Femur (tissue), 1 donor: ENCODE measurements at places on chromosomes 1 and 21.

- DNase-seq, result no peak
Observed at GRCh38 chr21:15397258-15397657, 332.5 kb upstream of the NRIP1 start.

DNA sequence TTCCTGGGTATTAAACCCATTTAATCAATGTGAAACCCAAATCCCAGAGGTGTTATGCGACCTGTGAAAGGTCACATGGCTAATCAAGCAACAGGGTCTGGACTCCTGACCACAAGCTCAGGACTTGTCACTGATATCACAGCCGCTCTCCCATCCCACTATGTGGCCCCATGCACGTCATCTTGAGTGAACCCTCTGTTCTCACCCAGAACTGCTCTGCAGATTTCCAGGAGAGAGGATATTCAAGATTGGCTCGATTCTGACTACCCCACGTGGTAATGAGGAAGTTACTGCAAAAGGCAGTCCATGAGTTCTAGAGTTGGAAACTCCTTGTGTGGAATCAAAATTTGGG, 173.5 kb upstream of the ETV3 start:
- no peak for DNase-seq

- DNase-seq, result no peak
Observed at GRCh38 chr1:236167578-236167977, 25.2 kb downstream of the GPR137B start.

GRCh38 chr1:194975913-194976312, 1632.3 kb downstream of the KCNT2 start:
- no peak for DNase-seq
